ENCODE measurements at places on chromosomes 2 and 18.

- no peak for DNase-seq
These were observed 496 bp upstream of the ITGA4 start for GRCh38 chr2:181456660-181457120.

- DNase-seq, result no peak
These were observed 14.3 kb downstream of the PLB1 start for GRCh38 chr2:28510184-28510583.

DNA sequence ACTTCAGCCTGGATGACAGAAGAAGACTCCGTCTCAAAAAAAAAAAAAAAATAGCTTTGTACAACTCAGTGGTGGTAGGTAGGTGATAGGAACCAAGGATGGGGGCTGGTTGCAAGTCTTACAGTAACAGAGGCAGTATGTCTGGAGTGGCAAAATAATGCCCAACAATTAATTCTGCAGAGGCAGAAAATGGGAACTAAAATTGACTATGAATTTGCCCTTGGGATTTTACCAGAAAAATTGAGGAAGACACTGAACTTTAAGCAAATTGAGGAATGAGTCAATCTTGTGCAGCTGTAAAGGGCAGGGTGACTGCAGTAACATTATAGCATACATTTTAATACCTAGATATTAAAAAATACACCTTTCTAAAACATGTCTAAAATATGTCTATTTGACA lies 292.1 kb upstream of the FBXO11 start:
- DNase-seq, result no peak

- DNase-seq, result no peak
These were observed 288.4 kb downstream of the PIEZO2 start for GRCh38 chr18:10860928-10861327.

GRCh38 chr2:222651718-222652418 lies 4.0 kb downstream of the FARSB start:
- peak; percentile 87 for DNase-seq

- no peak for DNase-seq
These were observed 81.8 kb upstream of the RBMS1 start for GRCh38 chr2:160575368-160575767.

GRCh38 chr2:179745635-179746256 lies 115.7 kb downstream of the ZNF385B start:
- no peak for DNase-seq

- no peak for DNase-seq
These were observed 264.9 kb downstream of the ALPK2 start for GRCh38 chr18:58363767-58364540.

DNA sequence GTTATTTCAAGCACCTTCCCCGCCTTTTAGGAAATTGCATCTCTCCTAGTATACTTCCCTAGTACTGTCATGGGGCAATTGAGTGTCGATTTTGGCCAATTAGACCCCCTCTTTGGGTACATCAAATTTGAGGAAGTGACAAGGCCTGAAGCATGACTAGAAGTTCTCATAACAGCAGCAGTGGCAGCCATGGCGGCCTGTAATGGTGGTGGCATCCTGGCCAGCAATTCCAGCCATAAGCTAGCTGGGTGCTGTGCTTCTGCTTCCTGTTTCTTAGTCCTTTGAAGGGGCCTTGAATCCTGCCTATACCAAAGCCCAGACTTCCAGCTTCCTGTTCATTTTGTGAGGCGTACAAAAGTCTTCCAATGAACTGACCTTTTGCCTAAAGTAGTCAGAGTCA lies 523.1 kb downstream of the PLCL1 start:
- no peak for DNase-seq

GRCh38 chr2:109326306-109326705 lies 197.3 kb downstream of the SH3RF3 start:
- DNase-seq, result no peak

DNA sequence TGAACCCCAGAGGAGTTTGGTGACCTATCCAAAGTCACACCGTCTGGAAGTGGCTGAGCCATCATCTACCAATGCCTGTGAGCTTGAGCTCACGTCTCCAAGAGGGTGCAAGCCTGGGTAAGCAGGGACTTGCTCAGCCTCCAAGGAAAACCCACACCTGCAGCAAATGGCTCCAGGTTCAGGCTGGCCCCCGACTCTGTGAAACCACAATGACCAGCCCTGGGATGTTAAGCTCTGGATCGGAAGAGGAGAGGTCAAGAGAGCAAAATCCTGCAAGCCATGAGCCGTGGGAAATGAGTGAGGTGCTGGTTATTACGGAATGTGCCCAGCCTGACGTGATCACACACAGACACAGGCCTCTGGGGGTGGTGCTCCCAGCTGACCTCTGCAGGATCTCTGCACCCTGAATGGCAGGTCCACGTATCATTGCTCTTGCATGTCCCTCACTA lies 94.1 kb upstream of the OTOS start:
- no peak for DNase-seq

DNA sequence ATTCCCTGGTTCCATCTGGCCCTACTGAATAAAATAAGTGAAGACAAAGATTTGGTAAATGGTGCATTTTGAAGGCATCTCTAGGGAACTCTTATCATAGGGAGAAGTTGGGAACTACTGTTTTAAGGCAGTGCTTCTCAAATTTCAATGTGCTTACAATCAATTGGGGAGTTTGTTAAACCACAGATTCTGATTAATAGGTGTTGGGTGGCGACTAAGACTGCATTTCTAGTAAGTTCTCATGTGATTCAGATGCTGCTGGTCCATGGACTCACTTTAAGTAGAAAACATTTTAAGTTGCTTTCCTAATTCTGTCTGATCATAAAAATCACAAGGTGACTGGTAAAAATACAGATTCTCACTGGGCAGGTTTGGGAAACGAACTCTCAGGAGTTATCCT lies 14.6 kb downstream of the FARSB start:
- DNase-seq, result no peak

DNA sequence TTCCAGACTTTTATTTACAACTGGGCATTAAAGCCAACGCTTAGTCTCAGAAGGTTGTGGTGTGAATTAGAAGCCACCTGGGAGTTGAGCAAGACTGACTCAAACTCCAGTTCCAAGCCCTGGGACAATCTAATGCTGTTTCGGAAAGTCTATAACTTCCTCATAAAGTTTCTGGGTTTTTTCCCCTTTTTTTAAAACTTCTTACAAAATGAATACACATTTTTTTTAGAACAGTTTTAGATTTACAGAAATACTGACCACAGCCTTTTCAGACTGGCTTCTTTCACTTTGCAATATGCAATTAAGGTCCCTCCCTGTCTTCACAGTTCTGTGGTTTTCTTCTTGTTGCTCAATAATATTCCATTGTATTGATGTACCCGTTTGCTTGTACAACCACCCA lies 115.9 kb upstream of the TWIST2 start:
- DNase-seq, result no peak

DNA sequence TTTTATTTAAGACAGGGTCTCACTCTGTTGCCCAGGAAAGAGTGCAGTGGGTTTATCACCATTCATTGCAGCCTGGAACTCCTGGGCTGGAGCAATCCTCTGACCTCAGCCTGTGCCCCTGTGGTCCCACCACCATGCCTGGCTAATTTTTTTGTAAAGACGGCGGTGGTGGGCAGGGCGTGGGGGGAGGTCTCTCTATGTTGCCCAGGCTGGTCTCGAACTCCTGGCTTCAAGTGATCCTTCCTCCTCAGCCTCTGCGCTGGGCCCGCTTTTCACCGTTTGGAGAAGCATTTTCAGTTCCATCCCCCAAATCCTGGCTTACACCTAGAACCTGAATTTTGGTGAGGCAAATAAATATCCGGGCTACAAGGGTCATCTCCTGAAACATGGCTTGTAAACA lies 1.4 kb upstream of the ATP5F1A start:
- DNase-seq, result no peak

DNA sequence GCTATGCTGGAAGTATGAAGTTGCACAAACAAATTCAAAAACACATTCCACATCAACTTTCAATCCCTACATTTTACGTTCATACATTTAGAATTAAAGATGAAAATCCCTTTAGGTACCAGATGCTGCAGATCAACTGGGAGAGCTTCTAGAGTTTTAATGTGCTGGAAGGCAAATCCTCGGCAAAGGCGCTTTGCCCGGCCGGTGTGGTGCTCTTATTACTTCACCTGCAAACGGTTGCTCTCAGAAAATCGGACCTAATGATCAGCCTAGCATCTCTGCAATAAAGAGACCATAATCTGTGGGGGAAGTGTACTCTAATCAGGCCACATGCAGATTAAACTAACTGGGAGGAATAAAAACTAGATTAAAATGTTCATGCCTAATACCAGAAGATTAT lies 513.8 kb downstream of the ZEB2 start:
- no peak for DNase-seq

- no peak for DNase-seq
These were observed 136.0 kb downstream of the ANKRD44 start for GRCh38 chr2:197174539-197175094.

GRCh38 chr2:46003903-46004473 lies 293.2 kb upstream of the EPAS1 start:
- no peak for DNase-seq

DNA sequence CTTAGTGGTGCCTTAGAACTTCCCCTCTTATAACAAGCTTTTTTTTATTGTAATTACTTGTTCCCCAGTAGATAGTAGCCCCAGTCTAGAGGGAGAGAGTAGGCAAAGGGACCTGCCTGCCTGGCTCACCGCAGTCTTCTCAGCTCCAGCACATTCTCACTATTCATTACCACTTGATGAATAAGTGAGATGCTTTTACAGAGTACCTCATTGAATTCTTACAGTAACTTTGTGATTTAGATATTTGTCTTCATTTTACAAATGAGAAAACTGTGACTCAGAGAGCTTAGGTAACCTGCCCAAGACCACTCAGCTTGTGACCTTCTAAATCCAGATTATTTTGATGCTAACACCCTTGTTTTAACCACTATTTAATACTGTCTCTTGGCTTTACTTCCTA lies 77.8 kb downstream of the CHRNA1 start:
- DNase-seq, result no peak

DNA sequence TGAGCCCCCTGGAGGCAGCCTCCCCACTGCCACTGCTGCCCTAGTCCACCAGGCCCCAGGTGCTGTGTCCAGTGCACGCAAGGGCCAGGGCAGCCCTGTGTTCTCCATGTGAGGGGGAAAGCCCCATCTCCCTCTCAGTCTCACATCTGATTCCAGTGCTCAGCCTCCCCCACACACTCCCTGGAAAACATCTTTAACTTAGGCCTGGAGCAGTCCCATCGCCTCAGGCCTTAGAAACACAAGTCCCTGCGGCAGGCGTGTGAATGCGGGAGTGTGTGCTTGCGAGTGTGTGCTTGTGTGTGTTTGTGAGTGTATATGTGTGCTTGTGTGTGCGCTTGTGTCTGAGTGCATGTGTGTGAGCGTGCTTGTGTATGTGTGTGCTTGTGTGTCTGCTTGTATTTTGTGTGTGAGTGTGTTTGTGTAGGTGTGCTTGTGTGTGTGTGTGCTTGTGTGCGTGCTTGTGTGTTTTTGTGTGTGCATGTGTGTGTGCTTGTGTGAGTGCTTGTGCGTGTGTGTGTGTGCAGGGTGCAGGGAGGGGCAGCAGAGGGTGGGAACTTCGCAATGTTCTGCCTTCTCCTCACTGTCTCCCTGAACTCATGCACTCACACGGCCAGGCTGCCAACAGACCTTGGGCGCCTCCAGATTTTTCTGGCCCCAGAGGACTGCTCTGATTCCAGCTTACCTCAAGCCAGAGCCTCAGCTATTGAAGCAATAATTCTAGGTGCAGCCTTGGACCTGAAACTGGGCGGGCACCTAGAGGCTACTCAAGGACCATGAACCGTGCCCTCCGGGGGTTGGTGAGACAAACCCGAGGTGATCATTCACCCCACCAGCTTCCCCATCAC lies 139.6 kb downstream of the CABLES1 start:
- no peak for DNase-seq

GRCh38 chr2:33323957-33324356 lies 152.5 kb upstream of the RASGRP3 start:
- no peak for DNase-seq

DNA sequence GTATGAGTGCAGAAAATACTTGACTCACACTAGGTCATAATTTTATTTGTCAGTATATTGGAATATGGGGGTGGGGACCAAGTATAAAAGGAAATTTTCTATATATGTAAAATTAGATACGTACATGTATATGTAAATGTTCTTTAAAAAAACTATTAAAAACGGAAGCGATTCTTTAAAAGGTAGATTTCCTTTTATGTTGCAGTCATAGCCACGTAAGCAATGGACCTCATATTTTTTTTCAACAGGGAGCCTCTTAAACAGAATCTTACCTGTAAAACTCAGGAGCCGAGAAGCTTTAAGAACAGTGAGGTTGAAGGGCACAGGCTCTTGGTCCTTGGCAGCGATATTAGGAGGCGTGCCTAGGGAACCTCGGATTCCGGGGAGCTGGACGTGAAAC lies 3.3 kb downstream of the RHBDD1 start:
- DNase-seq, result no peak

DNA sequence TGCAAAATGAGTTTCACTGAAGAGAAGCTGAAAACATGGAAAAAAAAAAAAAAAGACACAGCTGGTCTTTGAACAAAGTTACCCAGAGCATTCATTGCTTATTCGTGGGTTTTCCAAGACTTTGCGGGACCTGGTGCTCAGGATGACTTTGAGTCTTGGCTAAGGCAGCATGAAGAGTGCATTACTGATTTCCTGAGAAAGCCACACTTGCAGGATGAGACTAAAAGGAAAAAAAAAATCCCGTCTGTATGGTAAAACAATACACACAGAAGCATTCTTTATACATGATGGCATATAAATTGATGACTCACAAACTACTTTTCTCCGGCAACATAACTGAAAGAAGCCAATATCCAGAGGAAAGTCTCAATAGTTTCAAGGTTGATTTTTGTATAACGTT lies 195.4 kb downstream of the SPP2 start:
- DNase-seq, result peak; percentile 72

GRCh38 chr2:108228006-108228405 lies 11.8 kb upstream of the SULT1C3 start:
- DNase-seq, result no peak

GRCh38 chr18:13397504-13398163 lies 179.1 kb downstream of the LDLRAD4 start:
- DNase-seq, result no peak

DNA sequence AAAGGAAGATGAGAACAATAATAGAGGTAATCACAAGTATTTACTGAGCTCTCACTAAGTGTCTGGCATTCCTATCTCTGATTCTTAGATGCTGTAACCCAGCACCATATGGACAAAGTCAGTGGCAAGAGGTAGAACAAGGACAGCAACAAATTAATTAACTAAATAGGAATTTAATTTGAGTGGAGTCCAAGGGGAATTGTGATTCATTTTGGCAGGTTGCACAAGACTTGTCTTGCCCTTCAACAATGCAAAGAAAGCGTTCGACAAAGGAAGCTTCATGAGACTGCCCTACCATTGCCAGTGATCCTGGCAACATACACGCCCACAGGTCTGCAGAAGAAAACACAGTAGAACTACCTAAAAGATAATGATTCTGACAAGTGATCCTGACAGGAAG lies 221.6 kb downstream of the RBM43 start:
- DNase-seq, result no peak

GRCh38 chr2:225670111-225670974 lies 270.8 kb downstream of the NYAP2 start:
- peak; percentile 75 for DNase-seq

- no peak for DNase-seq
These were observed 141.3 kb upstream of the SLC1A4 start for GRCh38 chr2:64847930-64848329.

GRCh38 chr2:11305958-11306357 lies 38.5 kb downstream of the ROCK2 start:
- no peak for DNase-seq

- no peak for DNase-seq
These were observed 1794.7 kb upstream of the PIK3C3 start for GRCh38 chr18:40160361-40160760.
